ENCODE measurements at places on chromosomes 7 and 10.

DNA sequence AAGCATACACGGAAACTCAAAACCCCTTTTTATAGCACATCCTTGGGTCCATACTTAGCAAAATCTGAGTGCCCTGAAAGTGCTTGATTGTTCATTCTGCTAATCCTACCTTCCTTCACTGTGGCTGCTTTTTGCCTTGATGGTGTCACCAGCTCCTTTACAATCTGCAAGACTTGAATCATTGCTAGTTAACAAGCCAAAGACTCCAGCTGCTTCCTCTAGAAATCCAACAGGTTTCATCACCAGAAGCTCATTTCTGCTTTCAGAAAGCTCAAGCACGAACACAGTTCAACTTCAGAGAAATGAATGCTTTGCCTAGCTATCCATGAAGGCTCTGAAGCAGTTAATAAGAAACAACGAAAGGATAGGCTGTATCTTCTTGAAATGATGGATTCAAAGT, 38.0 kb downstream of the USP6NL start:
- no peak for DNase-seq

GRCh38 chr10:89118091-89118490, 89.0 kb downstream of the CH25H start:
- no peak for DNase-seq

DNA sequence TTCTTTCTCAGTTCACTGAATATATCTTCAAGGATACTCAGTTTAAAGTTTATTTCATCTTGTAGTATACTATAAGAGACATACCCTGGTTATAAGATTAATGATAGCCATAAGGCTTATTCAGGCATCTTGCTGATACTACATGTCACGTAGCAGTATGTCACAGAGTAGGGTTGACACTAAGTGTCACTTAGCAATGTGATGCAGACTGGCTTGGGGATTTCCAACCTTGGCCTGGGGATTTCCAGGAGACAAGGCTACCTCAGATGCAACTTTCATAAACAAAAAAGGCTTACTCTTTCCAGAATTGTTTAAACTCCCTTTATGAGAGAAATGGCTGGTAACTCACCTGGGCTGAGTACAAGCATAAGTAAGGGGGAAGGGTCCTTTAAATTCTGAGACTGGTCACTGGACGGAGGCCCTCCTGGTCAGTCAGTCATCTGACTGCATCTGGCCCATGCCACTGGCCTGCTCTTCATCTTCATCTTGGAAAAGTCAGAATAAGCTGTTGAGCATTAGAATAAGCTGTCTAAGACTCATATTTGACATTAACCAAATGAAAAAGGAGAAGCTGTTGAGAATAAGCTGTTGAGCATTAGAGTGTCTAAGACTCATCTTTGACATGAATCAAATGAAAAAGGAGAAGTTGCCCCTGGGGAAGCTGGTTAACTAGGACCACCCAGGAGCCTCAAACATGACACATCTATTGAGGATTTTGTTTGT, 9.5 kb downstream of the SLC13A1 start:
- DNase-seq, result no peak

GRCh38 chr7:119925581-119926289, 347.2 kb upstream of the KCND2 start:
- no peak for DNase-seq

- no peak for DNase-seq
These were observed 79.9 kb downstream of the COL26A1 start for GRCh38 chr7:101442426-101443070.

- no peak for DNase-seq
These were observed 113.1 kb downstream of the ZMIZ1 start for GRCh38 chr10:79181698-79182521.

DNA sequence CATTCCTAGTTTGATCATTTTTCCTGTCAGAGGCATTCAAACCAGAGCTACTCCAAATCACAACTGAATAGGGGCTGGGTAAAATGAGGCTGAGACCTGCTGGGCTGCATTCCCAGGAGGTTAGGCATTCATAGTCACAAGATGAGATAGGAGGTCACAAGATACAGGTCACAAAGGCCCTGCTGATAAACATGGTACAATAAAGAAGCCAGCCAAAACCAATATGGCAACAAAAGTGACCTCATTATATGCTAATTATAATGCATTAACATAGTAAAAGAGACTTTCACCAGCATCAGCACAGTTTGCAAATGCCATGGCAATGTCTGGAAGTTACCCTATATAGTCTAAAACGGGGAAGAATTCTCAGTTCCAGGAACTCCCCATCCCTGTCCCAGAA, 37.3 kb downstream of the TWIST1 start:
- DNase-seq, result no peak

DNA sequence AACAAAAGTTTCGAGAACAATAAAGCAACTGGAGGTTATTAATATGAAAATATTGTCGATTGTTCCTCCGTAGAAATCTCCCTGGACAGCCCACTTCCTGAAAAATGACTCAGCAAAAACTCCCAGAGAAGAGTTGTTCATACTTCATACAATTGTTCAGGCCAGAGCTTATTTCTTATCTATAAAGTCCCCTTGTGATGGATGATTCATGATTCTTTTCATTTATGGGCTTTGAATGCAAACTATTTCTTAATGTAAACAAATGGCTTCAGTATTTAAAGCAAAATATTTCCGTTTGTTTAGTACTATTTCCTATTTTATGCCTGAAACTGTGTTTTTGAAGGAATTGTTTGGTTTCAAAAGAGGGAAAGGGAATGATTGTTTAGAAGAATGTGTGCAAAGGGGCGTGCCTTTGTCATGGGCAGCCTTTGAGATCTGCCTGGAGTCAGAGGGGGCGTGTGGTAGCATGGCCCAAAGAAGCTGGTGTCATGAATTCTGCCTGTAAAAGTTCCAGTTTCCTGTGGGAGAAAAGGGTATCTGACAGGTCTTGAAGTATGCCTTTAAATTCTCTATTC, 26.2 kb upstream of the EXOC6 start:
- DNase-seq, result peak; percentile 56

Data from H54 (cell line).